ENCODE measurements at places on chromosomes 12 and 14. TPM values are rescaled to one million over a fixed set of nuclear protein-coding genes. Genes with fewer than 3 reads are reported as not detected.

DNA sequence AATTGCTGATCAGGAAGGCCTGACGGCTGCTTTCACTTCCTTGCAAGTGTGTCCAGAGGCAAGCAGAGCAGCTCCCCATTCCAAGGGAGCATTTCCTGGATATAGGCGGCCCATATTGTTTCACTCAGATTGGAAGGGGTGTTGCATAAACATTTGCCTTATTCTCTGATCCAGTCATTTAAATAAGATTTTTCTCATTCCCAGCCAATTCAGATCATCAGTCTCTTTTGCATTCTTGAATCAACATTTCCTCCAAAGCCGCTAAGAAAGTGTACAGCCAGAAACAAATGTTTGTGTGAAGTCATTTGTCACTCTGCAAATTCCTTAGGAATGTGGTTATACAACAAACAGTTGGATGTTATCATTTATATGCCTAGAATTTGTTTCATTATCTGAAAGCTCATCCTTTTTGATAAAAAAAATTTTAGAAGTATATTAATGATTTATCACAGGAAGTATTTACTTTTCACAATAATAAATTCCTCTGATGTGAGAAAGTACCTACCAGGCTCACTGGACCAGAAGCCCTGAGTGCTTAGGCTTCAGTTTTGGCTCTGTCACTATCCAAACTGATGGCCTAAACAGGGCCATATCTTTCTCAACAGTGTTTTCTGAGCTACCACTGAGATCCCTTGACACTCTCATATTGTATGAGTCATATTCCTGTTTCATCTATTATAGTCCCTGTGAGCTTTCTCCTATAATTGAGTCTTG, 379.6 kb downstream of the CCDC91 start:
- DNase-seq = peak; percentile 96

The KRT8 gene
- 16.2 TPM for total RNA-seq

DNA sequence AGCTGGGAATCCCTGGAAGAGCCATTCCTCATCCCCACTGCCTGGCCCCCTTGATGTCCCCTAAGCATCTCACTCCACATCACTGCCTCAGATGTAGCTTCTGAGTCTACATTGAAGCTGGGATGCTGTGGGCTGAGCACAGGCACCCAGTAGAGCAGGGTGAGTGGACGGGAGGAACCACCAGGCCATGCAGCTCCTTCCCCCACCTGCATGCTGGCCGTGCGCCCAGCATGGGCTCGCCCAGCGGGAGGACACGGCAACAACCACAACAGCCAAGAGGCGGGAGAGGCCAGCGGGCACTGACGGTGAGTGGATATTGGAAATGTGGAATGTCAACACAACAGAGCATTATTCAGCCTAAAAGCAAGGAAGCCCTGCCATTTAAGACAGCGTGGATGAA, 310.9 kb downstream of the ADGRD1 start:
- DNase-seq = no peak

- no peak for DNase-seq
These were observed 8.8 kb upstream of the ADGRD1 start for GRCh38 chr12:130944878-130945277.

The STON2 gene
- total RNA-seq = 28.7 TPM

GRCh38 chr12:76242813-76243550, 105.2 kb downstream of the BBS10 start:
- DNase-seq = no peak

DNA sequence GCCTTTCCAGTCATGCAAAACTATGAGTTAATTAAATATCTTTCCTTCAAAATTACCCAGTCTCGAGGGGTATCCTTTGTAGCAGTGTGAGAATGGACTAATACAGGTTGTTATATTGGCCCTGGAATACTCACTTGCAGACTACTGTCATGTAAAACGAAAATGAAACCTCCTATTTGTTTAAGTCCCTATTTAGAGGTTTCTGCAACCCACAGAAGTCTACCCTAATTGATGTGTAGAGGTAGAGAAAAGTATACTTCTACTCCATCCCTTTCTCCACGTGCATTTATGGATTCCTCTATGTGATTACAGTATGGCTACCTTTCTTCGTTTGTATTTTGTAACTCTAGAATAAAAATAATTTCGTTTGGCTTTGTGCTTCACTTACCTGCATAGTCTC, 371.1 kb downstream of the FSCB start:
- no peak for DNase-seq

GRCh38 chr12:1050059-1050707, 59.2 kb downstream of the ERC1 start:
- no peak for DNase-seq

Measured in skin of body (tissue), 3 donors.